Activated CD4-positive, alpha-beta memory T cell treated with anti-CD3 and anti-CD28 coated beads for 36 hours (primary cell): ENCODE measurements at places on chromosomes 13 and 19. TPM values are rescaled to one million over a fixed set of nuclear protein-coding genes. Genes with fewer than 3 reads are reported as not detected.

ZNF792 gene
- total RNA-seq: 6.4 TPM

DNA sequence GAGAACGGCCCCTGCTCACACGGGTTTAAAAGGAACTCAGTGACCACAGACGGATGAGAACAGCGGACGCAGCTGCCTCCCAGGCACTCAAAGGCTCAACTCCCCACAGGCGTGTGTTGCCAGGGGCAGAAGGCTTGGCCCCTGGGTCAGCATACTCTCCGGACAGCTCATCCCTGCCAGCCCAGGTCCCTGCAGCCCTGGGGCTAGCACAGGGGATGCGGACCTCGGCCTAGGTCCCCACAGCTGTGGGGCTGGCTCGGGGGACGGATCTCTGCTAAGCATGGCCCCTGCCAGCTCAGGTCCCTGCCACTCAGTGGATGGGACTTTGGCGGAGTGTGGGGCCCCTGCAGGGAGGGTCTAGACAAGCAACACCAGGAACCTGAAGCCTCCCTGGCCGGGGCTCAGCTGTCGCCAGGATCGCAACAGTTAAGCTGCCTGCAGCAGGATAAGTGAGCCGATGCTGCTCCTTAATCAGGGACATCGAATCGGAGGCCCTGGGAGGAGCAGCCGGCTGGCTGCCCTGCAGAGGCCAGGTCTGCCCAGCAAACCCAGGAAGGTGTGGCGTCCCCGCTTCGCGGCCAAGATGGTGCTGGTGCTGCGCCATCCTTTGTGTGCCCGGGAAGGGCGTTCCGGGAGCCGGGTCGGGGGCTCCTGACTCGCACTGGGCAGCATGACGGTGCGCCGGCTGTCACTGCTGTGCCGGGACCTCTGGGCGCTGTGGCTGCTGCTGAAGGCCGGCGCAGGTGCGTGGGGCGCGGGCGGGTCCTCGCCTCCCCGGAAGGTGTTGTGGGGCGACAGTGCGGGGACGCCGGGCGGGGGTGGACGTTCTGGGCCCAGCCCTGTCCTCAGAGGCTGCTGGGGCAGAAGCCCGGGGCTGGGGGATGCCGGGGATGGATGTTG is 32.5 kb downstream of the MCF2L start:
- no peak for DNase-seq
- peaks cover 6% of the 10 kb centered on the region for H3K36me3 ChIP-seq
- H3K27ac ChIP-seq: no peak overlapping the region
- peaks cover 2% of the 10 kb centered on the region for H3K27me3 ChIP-seq
- no peak overlapping the region for H3K4me3 ChIP-seq
- H3K4me1 ChIP-seq: peaks cover 5% of the 10 kb centered on the region

DNA sequence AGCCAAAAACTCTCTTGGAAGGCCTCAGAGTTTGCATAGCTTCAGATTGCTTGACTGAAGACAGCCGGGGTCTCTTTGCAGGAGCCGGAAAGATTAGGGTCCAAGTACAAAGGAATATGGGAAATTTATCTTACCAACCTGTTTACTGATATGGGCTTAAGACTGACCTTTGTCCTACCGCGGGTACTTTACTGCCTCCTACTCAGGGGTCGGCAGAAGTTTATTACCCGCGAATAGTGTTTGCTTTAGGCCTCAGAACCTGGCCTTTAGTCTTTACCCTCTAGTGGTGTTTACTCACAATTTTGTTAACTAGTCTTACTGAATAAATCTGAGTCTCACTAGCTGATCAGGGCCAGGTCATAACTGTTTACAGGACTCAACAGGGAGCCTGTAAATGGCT is 765.4 kb upstream of the SPRY2 start:
- DNase-seq: no peak
- H3K27me3 ChIP-seq: no peaks in the 10 kb centered on the region
- H3K4me3 ChIP-seq: no peak overlapping the region
- no peaks in the 10 kb centered on the region for H3K4me1 ChIP-seq
- no peaks in the 10 kb centered on the region for H3K36me3 ChIP-seq
- H3K27ac ChIP-seq: no peak overlapping the region

NCR1 gene
- total RNA-seq: not detected

DNA sequence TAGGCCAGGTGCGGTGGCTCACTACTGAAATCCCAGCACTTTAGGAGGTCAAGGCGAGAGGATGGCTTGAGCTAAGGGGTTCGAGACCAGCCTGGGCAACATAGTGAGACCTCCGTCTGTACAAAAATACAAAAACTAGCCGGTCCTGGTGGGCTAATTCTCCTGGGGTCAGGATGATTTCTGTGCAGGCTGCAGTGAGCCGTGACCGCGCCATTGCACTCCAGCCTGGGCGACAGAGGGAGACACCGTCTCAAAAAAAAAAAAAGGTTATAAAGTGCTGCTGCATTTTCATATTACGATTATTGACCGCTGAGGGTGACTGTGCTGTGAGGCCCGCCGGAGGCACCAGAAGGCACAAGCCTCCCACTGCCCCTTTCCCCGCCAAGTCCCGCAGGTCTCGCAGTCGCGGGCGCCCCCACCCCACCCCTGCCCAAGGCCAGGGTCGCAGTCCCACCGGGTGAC is 477 bp upstream of the PLEKHF1 start:
- DNase-seq: no peak
- peak overlapping the region; percentile 65 for H3K27ac ChIP-seq
- no peaks in the 10 kb centered on the region for H3K27me3 ChIP-seq
